A549 treated with CORT108297 at 1 μM for 4 hours (cell line): ENCODE measurements at places on chromosomes 11 and 22. TPM values are rescaled to one million over a fixed set of nuclear protein-coding genes. Genes with fewer than 3 reads are reported as not detected.

NXPE1 gene
- total RNA-seq: not detected in 5 replicates

ACAD8 gene
- 8.7 to 10.5 TPM (median 9.2 TPM) in 5 replicates for total RNA-seq

AASDHPPT gene
- 30.5 to 36.2 TPM (median 32.7 TPM) in 5 replicates for total RNA-seq

FIBIN gene
- total RNA-seq: not detected in 5 replicates

CRACR2B gene
- total RNA-seq: 2.9 to 5.2 TPM (median 4.8 TPM) in 5 replicates

NPTXR gene
- 10.5 to 15.3 TPM (median 11.9 TPM) in 5 replicates for total RNA-seq

LIF gene
- 25.0 to 39.1 TPM (median 37.2 TPM) in 5 replicates for total RNA-seq

RASL10A gene
- 0.21 to 0.61 TPM (median 0.37 TPM) in 4 of 5 replicates, not detected in the other for total RNA-seq

NCAM1 gene
- total RNA-seq: not detected in 5 replicates

FERMT3 gene
- total RNA-seq: 0.87 to 4.3 TPM (median 1.5 TPM) in 5 replicates

FAM111B gene
- 7.1 to 8.6 TPM (median 7.3 TPM) in 5 replicates for total RNA-seq

OR2AG2 gene
- 0.05 TPM in 2 of 5 replicates, not detected in the others for total RNA-seq

B3GAT3 gene
- total RNA-seq: 41.3 to 60.1 TPM (median 57.5 TPM) in 5 replicates

GPR83 gene
- total RNA-seq: 0.03 to 0.08 TPM (median 0.05 TPM) in 5 replicates

ABCG4 gene
- total RNA-seq: 0.21 to 0.42 TPM (median 0.32 TPM) in 5 replicates

OR10W1 gene
- total RNA-seq: not detected in 5 replicates

DKK3 gene
- 11.1 to 17.1 TPM (median 15.1 TPM) in 5 replicates for total RNA-seq

SLC22A6 gene
- not detected in 5 replicates for total RNA-seq

MS4A1 gene
- not detected in 5 replicates for total RNA-seq

P4HA3 gene
- 32.7 to 58.9 TPM (median 45.2 TPM) in 5 replicates for total RNA-seq

OR8A1 gene
- total RNA-seq: not detected in 5 replicates

FREY1 gene
- total RNA-seq: 0.14 to 1.0 TPM (median 0.45 TPM) in 4 of 5 replicates, not detected in the other

ANKRD49 gene
- total RNA-seq: 6.3 to 7.9 TPM (median 6.6 TPM) in 5 replicates

UCP2 gene
- total RNA-seq: 71.6 to 85.6 TPM (median 79.9 TPM) in 5 replicates

ANO9 gene
- 0.55 to 1.8 TPM (median 1.0 TPM) in 5 replicates for total RNA-seq

PYGM gene
- 0.18 to 0.54 TPM (median 0.25 TPM) in 5 replicates for total RNA-seq

SMIM35 gene
- total RNA-seq: not detected in 5 replicates

CNGA4 gene
- total RNA-seq: 0.03 to 0.09 TPM (median 0.06 TPM) in 4 of 5 replicates, not detected in the other

KRTAP5-8 gene
- total RNA-seq: 0.12 TPM in 1 of 5 replicates, not detected in the others

CDHR5 gene
- 0.03 to 0.08 TPM in 2 of 5 replicates, not detected in the others for total RNA-seq

BEST1 gene
- 1.5 to 2.5 TPM (median 2.0 TPM) in 5 replicates for total RNA-seq

TSPAN32 gene
- not detected in 5 replicates for total RNA-seq

SRPRA gene
- 59.8 to 65.7 TPM (median 61.4 TPM) in 5 replicates for total RNA-seq

OR51E2 gene
- not detected in 5 replicates for total RNA-seq

OR51B2 gene
- not detected in 5 replicates for total RNA-seq

TRIM34 gene
- total RNA-seq: 2.8 to 4.3 TPM (median 3.7 TPM) in 5 replicates

ALDH3B2 gene
- total RNA-seq: not detected in 5 replicates

SLC35E4 gene
- 5.3 to 8.0 TPM (median 7.0 TPM) in 5 replicates for total RNA-seq

SPDYC gene
- not detected in 5 replicates for total RNA-seq

SPATA19 gene
- total RNA-seq: not detected in 5 replicates

TAF1D gene
- total RNA-seq: 90.8 to 99.9 TPM (median 94.6 TPM) in 5 replicates

FOLR3 gene
- total RNA-seq: 0.13 to 0.26 TPM in 2 of 5 replicates, not detected in the others

KCNJ1 gene
- total RNA-seq: not detected in 5 replicates

DERL3 gene
- total RNA-seq: 0.17 to 1.6 TPM (median 0.34 TPM) in 5 replicates

RNH1 gene
- 128 to 190 TPM (median 178 TPM) in 5 replicates for total RNA-seq

FGF4 gene
- not detected in 5 replicates for total RNA-seq

TRIM66 gene
- total RNA-seq: 1.7 to 2.8 TPM (median 2.3 TPM) in 5 replicates

MRGPRE gene
- total RNA-seq: 0.09 to 0.17 TPM (median 0.10 TPM) in 3 of 5 replicates, not detected in the others

HOATZ gene
- total RNA-seq: not detected in 5 replicates
